ENCODE measurements at places on chromosomes 7 and 10.

- no peak for DNase-seq
Observed at GRCh38 chr10:89981891-89982290, 280.5 kb downstream of the KIF20B start.

- DNase-seq = no peak
Observed at GRCh38 chr7:15236952-15237351, 324.9 kb downstream of the AGMO start.

- DNase-seq = no peak
Observed at GRCh38 chr10:10794791-10795191, 222.9 kb upstream of the CELF2 start.

DNA sequence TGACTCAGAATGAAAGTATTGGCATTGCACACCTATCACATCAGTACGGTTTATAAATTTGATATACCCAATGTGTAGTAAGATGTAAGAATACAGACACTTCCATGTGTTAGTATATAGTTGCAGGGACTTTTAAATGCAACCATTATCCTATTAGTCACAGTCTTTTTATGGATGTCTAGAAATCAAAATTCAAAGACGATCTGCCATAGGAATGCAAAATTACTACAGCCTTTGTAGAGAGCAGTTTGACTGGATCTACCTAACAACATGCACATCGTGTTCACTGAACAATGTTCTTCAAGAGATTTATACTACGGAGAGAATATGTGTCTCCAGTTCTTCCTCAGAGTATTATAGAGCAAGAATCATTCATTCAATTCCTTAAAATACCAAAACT, 317.3 kb upstream of the HGF start:
- DNase-seq = no peak

GRCh38 chr7:27260211-27260610, 17.6 kb downstream of the EVX1 start:
- no peak for DNase-seq

GRCh38 chr7:87129332-87129731, 22.9 kb upstream of the DMTF1 start:
- DNase-seq = no peak

GRCh38 chr7:135653340-135654080, 8.8 kb upstream of the STMP1 start:
- no peak for DNase-seq

DNA sequence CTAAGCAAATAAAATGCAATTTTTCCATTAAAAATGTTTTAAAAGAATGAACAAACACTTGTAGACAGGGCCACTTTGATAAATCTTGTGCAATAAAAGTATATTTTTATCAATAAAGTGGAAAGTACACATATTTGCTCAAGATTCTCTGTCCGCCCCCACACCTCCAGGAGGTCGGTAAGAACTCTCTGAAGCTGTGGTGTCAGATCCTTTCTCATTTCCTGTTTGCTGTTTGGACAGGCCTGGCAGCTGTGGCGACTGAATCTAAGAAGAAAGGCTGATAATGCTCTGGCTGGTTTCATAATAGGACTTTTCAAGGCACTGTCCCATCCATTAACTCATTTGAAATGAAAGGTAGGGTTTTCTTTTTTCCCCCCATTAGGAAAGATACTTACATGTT, 15.3 kb upstream of the ASB4 start:
- DNase-seq = no peak

DNA sequence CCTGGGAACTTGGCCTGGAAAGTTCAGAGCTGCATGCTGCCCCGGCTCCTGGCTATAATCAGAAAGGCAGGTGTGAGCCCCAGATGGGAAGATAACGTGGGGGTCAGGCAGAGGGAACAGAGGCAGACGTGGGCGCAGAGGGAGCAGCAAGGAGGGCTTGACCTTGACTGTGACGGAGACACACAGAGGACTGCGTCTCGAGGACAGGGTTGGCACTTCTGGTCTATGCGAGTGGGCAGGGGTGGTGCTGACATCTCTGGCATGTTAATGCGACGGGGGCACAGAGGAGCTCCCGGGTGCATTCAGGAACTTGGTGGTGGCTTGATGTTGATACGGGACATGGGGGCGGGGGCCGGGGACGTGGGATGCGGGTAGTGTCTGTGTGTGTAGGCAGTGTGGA, 232.1 kb upstream of the GRB10 start:
- DNase-seq = no peak

DNA sequence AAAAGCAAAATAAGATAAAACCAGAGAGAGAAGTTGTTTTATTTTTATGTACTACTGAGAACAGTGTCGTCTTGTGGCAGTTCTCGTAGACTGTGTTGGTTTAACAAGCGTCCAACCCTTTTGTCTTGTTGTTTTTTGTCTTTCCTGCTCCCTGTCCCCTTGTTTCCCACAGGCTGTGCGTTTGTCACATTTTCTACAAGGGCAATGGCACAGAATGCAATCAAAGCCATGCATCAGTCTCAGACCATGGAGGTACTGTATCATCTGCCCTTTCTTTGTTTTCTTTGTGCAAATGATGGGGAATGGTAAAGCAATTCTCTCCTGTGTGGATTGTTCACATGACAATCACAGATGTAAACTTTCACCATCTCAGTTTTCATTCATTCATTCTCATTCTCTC, 248.8 kb downstream of the CELF2 start:
- DNase-seq = no peak

GRCh38 chr10:43708262-43708661, 59.6 kb upstream of the ZNF32 start:
- no peak for DNase-seq

- DNase-seq = no peak
Observed at GRCh38 chr7:99313204-99313573, 12.5 kb upstream of the ARPC1A start.

- DNase-seq = no peak
Observed at GRCh38 chr10:5633166-5633749, 33.1 kb downstream of the ASB13 start.

DNA sequence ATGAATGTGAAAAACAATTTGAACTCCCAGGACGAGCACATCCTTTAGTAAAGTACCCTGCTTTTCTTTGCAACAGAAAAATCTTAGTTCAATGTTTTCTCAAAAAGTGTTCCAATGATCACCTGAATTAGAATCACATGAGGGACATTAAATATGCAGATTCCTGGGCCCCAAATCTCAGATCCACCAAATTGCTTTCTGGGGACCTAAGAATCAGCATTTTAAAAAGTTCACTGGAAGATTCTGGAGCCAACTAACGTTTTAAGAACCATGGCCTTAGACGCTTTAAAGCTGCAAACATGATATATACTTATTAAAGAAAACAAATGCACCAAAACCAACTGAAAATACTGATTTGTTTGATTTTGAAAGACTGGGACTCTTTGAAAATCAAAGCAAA, 143.4 kb upstream of the TMEM168 start:
- no peak for DNase-seq

DNA sequence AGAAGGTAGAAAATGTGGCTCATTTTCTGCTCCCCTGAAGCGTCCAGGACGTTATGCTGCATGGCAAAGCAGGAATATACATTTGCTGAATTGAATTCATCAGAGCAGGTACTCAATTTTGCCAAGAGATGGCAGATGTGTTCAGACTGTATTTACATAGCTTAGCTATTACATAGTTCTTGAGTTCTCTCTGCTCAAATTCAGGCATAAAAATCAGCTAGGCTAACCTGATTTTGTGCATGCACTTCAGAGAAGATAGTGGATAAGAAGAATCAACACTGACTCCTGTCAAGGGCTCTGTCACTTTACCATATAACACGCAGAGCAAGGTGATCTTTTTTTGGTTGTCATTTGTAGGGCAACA, 209.2 kb upstream of the FAM3C start:
- no peak for DNase-seq

DNA sequence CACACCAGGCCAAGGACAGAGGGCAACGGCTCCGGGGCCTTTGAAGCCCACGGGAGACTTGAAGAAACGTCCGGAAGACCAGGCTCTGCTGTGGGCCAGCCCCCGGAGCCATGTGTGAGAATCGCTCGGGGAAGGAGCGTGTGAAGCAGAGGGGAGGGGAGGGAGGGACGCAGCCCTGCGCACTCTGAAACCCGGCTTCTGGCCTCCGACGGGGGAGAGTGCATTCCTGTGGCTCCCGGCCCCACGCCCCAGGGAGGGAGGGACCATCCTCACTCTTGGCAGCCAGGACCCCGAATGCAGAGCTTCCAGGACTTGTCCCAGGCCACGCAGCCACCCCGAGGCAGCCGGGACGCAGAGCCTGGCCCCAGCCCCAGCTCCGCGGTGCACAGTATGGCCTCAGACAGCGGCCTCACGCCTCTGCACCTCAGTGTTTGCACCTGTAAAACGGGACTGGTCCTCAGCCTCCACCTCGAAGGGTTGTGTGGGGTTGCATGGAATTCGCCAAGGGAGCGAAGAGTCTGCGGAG, 67.4 kb downstream of the PDGFA start:
- peak; percentile 82 for DNase-seq

GRCh38 chr7:136018104-136018503, 40.9 kb upstream of the MTPN start:
- no peak for DNase-seq

DNA sequence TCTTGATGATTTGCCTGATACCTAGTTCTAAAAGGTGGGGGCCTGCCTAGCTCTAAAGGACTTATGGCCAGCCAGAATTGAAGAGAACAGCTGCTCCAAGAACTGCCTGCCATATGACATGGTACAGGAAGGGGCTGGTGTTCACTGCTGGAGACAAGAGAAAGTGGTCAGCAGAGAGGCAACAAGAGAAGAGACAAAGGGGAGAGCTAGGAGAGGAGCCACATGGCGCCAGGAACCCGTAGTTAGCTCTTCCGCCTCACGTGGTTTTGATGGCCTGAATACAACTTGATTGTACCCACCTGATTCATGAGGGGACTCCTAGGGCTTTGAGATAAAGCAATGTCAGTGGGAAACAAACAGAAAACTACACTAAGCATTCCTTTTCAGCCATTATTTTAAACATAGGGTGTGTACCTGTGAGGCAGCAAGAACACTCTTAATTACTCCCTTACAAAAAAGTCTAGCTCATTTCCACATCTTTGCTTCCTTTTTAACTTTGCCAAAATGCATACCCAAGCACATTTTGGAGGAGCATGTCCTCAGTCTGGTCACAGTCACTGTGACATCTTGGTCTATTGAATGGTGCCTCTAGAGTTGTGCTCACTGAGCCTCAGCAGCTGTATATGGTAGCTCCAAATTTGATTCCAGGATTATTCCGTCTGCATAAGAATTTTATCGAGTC, 71.6 kb downstream of the CCDC71L start:
- no peak for DNase-seq

DNA sequence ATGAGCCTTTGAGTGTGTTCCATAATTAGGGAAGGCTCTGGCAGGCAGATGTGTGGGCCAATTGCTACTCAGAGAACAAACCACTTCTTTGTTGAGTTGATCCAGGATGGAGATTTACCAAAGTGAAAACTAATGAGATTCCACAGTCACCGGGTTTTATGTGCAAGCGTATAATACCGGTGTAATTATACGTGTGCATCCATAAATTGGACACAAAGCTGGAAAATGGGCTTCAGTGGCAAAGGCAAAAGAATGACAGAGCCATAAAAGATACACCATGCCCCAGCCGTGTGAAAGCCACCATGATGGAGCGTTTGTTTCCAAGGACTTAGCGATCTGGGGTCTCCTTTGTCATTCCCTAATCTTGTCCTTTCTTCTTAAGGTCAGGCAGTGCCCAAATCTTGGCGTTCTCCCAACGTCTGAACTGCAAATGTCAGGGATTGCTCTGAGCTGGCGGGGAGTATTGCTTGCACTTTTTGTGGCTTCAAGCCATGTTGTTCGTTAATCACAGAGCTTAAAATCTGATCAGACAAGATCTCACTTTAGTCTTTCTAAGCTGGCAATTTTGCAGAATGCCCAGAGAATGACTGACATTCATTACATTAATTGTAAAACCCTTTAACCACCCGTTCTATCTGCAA, 70.1 kb downstream of the NPTX2 start:
- no peak for DNase-seq

GRCh38 chr7:29146057-29146706, at the start of gene CPVL:
TSS of gene CPVL (minus strand) at chr7:29146537. CDS start at chr7:29121061, 25,476 bp downstream.
- no peak for DNase-seq

DNA sequence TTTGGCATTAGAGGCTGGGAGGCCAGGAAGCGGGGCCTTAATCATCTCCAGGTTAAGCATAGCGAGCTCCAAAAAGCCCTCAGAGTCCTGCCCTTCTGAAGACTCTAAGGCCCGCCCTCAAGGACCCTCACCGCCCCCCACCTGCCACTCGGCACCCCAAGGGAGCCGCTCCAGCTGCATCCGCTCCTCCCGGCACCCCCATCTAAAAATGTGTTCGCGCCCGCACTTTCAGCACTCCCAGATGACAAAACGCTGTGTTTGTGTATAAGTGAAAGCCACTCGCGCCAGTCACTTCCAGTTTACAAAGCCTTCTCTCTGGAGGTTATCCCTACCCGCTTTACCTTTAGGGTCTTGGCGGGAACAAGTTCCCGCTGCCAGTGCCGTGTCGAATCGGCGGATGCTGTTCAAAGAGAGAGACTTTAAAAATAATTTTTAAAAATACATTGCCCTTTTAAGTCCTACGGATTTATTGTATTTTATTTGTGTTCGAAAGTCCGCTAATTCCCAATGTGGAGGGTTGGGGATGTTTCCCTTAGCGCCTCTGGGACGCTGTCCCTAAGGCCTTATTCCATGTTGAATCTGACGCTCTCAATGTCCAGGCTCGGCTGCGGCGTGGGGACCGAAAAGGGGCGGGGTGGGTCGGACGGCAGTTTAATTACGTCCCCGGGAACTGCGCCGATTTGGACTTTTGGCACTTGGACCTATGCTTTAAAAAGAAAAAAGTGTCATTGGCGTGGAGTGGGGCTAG, at the start of the genes DCLRE1A and NHLRC2:
Gene DCLRE1A (minus strand): TSS at position 70 of the 748 bp plus-strand sequence. CDS start 900 bp downstream, outside the sequence.
Gene NHLRC2 (plus strand): TSS at position 649 of the 748 bp plus-strand sequence. CDS start 212 bp downstream, outside the sequence.
- no peak for DNase-seq

DNA sequence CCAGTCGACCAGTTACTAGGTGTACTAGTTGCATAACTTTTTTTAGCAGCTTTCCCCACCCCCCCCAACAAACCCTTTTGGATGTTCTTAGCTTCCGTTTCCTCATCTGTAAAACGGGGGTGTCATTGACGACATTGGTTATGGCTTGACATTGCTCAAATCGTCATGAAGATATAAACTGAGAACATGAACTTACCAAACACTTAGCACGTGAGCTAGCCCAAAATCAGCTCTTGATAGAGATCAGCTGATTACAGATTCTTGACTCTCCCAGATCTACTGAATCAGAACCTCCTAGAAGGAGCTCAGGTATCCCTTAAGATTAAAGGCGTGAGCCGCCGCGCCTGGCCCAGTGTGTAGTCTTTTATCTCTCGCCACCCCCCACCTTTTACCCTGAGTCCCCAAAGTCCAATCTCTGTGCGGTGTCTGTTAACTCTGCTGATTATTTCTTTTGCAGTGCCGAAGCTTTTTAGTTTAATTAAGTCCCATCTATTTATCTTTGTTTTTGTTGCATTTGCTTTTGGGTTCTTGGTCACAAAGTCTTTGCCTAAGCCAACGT, 1.0 kb upstream of the GNA12 start:
- DNase-seq = no peak

Measured in chondrocyte (in vitro differentiated cells).